ENCODE measurements at places on chromosomes 16 and 17.

DNA sequence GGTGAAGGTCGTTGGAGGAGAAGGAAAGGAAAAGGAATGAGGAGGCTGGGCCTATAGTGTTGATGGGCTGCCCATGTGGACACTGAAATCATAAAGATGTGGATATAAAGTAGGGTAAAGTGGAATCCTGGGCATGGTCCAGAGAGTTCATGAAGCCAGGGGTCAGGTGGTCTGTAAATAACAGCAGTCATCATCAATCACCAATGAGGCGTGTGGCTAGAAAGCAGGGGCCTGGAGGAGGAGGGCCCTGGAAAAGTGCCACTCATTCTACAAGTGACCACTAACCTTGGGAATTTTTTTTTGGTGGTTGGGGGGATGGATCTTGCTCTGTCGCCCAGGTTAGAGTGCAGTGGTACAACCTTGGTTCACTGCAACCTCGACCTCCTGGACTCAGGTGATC lies 115.3 kb upstream of the NOL11 start:
- DNase-seq = no peak

DNA sequence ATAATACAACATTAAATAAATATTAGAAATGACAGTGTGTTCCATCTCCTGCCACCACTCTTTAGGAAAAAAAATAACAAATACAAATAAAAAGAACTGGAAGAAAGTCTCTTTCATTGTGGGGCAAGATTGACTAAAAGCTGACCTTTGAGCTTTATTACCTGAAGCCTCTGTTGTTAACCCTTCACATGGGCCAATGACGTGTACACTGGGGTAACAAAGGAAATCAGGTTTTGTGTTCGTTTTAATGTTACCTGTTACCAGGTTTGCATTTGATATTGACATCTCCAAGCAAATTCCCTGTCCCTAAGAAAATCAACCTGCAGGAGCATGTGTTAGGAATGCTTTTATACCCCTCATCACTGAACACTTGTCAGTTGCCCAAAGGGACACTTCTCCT lies 39.0 kb downstream of the NLK start:
- no peak for DNase-seq

DNA sequence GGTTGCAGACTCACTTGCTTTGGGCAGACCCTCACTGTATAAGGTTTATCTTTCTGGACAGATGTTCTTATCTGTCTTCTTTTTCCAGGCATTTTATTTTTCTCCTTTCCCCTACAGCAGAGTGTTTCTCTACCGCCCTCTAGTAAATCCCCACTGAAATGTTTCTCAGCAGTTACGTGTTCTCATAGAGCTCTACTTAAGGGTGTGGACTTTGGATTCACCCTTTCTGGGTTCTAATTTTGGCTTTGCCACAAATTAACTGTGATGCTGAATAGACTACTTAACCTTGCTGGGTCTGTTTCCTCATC lies 2.0 kb downstream of the ADAT1 start:
- DNase-seq = no peak

- no peak for DNase-seq
Measured at GRCh38 chr16:69363281-69363717, 11.7 kb upstream of the TMED6 start.

GRCh38 chr17:32104158-32104557 lies 38.1 kb upstream of the RHOT1 start:
- DNase-seq = no peak

- DNase-seq = no peak
Measured at GRCh38 chr17:48153691-48154358, 46.3 kb downstream of the SNX11 start.

- DNase-seq = no peak
Measured at GRCh38 chr16:77767826-77768225, 20.5 kb upstream of the VAT1L start.

DNA sequence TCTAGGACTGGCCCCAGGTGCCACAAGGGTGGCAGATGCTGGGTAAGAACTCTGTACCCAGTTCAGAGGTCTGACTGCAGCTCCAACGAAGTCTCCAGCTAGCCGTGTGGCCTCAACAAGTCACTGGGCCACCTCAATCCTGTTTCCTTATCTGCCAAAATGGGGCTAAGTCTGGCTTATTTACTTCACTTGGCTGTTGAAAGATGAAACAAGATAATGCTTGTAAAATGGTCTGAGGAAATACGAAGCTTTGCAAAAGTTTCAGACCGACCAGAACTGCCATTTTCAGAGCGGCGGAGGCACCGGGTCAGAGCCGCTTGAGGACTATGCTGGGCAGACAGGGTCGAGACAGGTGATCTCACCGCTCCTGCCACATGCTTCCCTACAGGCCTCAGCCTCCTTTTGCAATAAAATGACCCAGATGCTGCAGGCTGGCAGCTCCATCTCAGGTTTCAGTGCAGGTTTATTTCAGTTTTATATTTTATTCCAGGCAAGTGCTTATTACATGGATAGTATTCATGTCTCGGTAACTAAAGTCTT lies 17.2 kb downstream of the MNT start:
- no peak for DNase-seq

- DNase-seq = no peak
Measured at GRCh38 chr17:41018541-41018940, 8.5 kb downstream of the KRTAP1-5 start.

- no peak for DNase-seq
Measured at GRCh38 chr16:58348986-58349385, 43.3 kb upstream of the GINS3 start.

DNA sequence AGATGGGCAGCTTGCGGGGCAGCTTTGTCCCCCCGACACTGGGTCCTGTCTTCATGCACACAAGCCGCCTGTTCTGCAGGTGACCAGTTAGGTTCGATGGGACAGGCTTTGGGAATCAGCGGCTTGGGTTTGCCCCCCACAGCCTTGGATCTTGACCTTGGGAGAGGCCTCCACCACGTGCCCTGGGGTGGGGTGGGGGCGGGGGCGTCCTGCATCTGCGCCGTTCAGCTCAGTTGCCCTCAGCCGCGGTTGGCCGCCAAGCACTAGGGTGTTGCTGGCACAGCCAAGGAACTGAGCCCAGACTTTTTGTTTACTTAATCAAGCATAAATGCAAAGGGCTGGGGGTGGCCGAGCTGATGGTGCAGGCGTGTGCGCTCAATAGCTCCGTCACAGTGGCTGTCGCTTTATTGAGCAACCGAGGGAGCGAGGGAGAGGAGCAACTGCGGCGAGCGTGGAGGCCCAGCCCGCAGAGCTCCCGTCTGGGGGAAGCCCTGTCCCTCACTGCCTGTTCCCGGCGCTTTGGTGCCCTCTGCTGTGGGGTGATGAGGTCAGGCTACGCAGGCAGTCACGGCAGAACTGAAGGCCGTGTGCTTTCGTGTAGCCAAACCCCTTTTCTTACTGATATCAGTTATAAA lies 33.9 kb downstream of the JPH3 start:
- peak; percentile 78 for DNase-seq

GRCh38 chr16:46775214-46775613 lies 27.1 kb upstream of the MYLK3 start:
- no peak for DNase-seq

DNA sequence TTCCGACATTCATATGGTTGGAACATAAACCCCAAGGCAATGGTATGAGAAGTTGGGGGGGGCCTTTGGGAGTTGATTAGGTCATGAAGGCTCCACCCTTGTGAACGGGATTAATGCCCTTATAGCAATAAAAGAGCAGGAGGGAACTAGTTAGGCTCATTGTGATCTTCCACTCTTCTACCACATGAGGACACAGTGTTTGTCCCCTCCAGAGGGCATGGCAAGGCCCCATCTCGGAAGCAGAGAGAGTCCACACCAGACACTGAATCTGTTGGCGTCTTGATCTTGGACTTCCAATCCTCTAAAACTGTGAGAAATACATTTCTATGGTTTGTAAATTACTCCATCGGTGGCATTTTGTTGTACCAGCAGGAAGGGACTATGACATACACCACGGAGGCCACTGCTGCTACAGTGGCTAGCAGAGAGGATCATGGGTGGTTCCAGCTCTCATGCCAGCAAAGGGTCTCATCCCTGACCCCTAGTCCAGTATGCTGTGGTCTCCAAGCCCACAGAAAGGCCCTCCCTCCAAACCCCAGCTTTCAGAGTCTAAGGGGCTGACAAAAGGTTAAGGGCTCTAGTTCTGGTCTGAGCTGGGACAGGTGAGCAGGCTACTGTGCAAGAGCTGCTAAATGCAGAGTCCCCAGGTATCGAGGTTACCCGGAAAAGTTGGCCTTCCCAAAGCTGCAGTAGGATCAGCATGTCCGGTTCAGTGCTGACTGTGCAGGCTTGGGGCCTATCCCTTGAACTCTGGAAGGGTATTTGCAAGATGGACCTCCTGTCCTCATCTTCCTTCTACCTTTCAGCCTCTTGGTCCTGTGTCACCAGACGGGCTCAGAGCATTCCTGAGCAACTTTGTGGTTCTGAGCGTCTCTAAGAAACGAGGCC lies 12.2 kb downstream of the CCR7 start:
- DNase-seq = no peak

Data from CD4-positive, alpha-beta T cell treated with Interferon gamma for 1 hour (primary cell).